Tibial artery (tissue), 4 donors: ENCODE measurements at places on chromosomes 6 and 20.

DNA sequence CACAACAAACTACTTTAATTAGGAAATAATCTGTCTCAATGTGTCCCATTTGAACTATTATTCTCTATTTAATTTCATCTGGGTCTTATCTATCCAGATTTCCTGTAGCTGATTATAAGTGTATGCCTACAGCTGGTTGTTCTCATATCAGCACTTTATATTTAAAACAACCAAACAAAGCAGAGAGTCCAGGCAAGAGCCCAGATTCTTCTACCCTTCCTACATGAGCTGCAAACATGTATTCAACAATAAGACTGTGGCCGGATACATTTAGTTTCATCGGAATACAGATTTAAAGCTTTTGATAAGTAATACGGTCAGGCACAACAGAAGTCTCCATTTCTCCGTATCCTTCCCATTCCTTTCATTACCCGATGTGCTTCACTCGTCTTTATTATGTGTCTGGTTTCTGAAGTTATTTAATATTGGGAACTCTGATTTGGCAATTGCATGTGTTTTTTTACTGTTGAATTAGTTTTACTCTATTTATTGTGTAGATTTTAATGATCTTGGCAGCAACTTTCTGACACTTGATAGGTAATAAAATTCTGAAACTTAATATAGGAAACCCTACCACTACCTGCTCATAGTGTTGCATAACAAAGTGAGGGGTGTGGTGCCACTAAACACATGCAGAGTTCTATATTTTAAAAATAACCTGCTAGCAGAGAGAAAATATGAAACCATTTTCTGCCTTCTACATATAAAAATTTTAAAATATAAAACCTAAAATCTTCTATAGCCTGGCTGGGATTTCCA lies 653.5 kb upstream of the PTCHD4 start:
- no peak for DNase-seq

DNA sequence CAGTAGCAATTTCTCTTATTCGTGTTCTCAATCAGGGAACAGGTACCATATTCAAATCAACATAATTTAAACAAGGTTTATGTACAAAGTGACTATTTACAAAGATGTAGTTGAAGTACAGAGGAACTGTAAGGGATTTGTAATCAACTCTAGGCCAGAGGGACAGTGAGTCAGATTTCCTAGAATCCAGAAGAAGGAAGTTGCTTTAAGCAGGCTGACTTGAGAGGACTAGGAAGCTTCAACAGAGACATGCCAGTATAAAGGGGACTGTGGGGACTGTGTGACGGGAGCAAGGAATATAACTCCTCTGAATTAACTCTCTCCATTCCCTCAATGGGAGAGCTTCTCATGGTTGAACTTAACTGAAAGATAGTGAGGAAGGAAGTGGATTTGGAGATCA lies 427.4 kb upstream of the JAG1 start:
- no peak for DNase-seq

DNA sequence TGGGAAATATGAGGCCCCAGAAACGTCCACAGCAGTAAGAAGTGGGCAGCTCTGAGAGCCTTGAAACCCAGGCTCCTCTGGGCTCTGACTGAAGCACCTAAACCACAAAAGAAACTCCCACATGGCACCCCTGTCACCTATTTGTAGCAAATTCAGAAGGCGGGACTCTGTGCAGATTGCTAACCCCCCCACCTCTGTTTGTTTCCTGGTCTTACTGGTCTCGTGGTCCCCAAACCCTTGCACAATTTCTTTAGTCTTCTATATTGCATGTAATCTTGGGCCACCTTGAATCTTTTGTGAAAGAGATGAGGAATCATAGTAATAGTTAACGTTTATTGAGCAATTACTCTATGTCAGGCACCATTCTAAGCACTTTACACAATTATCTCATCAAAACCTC lies 154.3 kb downstream of the PREX1 start:
- DNase-seq, result no peak

DNA sequence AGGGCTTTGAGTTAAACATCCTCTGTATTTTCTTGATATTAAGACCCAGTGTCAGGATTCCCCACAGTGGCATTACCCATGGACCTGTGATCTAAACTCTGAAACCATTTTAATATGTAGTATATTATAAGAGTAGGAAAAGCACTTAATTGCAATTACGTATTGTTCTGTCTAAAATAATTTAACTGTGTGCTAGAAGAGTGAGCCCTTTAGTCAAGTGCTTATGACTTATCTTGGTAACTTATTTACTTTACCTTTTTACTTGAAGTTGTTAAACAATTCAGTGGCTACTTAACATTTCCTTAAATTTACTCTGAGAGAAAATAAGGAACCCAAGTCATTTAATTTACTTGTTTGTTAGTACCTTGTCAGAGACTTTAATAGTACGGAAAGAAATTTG lies 173.6 kb downstream of the CDKAL1 start:
- no peak for DNase-seq

GRCh38 chr20:40678286-40678875 lies 10.7 kb downstream of the MAFB start:
- DNase-seq, result no peak

DNA sequence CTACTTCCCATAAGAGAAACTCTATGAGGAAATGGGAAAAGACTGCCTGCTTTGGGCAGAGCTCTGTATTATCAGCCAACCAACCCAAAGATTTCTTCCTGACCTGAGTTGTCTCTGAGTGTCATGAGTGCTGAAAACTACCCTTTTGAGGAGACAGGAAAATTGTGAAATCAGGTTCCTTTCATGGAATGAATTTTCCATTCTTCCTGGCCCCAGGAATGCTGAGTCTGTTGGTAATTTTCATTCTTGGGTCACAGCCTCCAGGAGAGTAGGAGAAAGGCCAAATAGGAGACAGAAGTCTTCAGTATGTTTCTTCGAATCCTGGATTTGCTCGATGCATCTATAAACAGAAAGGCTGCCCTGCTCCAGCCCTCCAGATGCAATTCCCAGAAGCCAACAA lies 53.6 kb downstream of the SCML4 start:
- DNase-seq, result no peak

DNA sequence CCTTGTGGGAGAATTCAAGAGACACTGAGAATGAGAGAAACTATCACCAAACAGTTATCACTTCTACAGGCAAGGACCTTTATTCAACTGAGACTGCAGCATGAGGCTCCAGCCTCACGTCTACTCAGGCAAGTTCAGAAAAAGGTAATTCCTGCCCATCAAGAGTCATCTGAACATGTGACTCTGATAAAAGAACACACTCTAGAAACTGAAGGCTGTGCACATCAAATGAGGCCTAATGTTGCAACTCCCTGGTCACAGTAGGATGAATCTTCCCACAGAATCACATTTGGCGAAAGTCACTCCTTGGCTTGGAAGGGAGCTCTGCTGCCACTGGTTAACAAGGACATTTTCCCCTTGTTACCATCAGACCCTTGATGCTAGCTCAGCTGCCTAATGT lies 71.2 kb upstream of the EMILIN3 start:
- DNase-seq, result no peak

DNA sequence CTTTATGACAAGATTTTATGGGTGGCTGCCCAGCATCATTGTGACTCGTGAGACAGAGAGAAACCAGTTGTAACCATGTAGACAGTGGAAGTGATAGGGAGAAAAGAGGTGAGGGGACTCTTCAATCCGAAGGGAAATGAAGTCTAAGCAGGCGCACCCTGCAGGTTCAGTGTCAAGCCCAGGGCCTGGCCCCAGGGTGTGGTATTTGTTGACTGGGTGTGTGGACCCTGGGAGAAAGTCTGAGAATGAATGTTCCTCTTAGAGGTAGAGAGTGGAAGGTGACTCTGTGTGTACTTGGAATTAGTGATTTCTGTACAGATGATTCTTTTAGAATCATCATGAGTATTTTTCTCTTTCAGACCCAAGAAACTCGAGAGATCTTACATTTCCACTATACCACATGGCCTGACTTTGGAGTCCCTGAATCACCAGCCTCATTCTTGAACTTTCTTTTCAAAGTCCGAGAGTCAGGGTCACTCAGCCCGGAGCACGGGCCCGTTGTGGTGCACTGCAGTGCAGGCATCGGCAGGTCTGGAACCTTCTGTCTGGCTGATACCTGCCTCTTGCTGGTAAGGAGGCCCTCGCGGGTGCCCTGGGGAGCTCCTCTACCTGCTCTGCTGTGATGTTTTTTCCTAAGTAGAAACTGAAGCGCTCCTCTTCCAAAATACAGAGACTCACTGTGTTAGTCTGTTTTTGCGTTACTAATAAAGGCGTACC lies 68.0 kb downstream of the PTPN1 start:
- DNase-seq, result no peak

GRCh38 chr6:108564178-108564577 lies 3.5 kb downstream of the FOXO3 start:
- no peak for DNase-seq

GRCh38 chr20:56222945-56223344 lies 25.6 kb upstream of the MC3R start:
- DNase-seq, result no peak

DNA sequence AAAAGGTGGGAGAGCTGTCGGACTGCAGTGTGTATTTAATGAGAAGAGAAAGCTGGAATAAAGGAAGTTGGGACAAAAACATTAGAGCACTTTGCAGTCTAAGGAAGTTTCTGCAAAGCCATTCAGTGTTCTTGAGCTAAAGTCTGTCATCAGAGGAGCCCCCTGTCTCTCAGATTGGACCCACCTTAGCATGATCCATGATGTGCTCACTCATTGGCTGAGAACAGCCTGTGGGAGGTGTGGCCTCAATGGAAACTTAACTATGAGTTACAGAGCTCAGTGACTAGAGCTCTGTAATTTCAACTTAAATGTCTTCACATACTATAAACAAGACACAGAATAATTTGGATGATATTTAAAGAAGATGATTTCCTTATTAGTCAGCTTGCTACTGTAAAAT lies 437.0 kb downstream of the BTBD3 start:
- no peak for DNase-seq

- DNase-seq, result no peak
These were observed 123.5 kb downstream of the LMBRD1 start for GRCh38 chr6:69673298-69673697.

DNA sequence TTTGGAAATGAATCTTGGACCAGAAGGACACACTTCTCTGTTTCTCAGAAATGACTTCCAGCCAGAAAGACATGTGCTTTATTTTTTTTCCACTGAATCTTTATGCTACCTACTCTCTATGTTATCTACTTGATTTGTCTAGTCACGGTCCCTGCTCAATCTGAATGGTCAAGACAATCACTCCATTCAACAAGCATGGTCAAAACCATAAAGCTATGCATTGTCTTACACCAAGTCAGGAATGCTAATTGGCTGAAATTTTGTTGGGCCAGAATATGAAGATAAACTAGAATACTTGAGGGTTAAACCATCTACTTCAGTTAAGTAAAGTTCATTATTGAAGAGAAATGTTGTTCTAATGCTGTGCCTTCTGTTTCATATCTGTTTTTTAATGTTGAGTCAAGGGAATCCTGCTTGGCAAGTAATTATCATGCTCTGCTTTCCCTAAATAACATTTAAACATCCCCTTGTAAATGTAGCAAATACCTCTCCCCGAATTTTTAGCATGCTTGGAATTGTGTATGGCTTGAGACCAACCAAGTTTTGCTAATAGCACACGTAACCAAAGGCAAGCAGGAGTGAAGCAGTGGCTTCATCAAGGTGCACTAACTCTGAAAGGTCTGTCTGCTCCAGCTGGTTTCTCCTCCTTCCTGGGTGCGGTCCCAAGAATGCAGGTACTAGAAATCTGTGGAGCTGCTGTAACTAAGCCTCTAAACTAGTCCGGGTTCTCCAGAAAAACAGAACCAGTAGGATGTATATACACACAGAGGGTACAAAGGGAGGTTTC lies 190.3 kb upstream of the CDYL start:
- DNase-seq, result no peak

DNA sequence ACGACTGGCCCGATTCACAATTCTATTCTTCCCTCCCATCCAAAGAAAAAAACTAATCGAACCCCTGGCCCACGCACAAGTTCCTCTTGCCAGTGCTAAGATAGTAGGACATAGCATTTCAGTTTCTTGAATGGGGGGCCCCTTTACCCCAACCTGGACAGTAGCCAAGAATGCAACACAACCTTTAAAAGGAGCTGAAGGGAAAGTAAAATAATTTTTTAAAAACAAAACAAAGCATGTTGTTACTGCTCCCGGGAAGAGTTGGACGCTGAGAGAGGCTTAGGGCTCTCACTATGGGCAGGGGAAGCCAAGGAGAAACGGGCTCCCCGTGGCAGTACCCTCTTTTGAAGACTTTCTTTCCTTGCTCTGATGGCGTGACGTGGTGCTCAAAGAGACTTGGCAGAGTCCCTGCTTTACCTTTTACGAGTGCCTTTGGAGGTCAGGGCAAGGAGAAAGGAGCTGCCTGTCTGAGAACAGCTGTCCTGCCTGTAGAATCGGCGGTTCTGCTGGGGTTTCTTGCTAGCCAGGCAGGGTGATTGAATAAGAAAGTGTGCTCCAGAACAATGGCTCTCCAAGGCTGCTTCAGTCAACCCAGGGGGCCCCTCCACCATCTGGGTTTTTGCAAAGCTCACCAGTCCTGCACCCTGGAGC lies 5.8 kb downstream of the TFAP2C start:
- no peak for DNase-seq

GRCh38 chr20:64247970-64248841 lies 7.3 kb upstream of the PCMTD2 start:
- DNase-seq, result peak; percentile 53

- DNase-seq, result no peak
These were observed 48.7 kb downstream of the DNAAF9 start for GRCh38 chr20:3358676-3359340.

DNA sequence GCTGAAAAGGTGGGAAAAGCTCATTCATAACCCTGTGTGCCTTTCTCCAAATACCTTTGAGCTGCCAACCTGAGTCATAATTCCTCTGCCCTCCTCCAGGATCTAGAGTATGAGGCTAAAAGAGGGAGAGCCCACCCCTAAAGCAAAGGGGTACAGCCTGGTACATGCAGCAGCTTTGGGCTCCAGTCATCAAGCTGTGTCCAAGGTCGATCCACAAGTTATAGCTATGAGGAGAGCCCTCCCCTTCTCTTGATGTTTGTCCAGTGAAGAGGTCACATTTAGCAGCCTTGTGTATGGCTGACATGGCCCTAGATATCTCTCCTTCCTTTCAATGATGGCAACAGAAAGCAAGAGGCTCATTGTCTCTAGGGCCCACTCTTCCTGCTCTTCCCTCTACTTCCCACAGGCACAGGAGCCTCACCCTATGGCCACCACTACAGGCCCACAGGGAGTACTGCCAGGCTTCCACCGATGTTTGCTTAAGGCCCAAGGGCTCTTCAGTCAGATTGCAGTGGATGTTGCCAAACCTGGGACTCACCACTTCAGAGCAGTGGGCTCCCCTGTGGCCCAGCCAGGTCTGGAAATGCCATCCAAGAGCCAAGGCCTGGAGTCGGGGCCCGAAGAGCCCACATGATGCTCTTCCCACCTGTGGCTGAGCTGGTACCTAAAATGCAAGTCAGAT lies 176.8 kb downstream of the CD83 start:
- no peak for DNase-seq

GRCh38 chr6:158316022-158316421 lies 3.8 kb downstream of the TULP4 start:
- DNase-seq, result no peak

DNA sequence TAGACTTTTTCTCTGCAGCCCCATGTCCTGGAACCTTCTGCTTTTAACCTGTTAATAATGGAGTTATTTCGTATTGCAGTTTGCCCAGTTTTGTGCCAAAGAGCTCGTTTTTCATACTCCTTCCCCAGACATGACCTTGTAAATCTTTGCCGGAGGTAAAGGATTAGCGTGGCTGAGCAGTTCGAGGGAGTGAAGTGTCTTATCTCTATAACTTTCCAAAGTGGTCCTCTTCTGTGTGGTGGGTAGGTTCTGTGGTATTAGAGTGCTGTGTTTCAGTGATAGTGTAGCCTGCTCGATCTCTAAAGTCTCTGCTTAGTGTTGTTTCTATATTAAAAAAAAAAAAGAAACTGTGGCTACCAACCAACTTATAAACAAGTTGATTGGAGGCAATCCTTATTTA lies 67.5 kb downstream of the FARS2 start:
- no peak for DNase-seq
